Naive B cell (primary cell): ENCODE measurements at places on chromosomes 6 and 20. TPM values are rescaled to one million over a fixed set of nuclear protein-coding genes. Genes with fewer than 3 reads are reported as not detected.

GRCh38 chr20:10565191-10565921 lies 108.4 kb downstream of the JAG1 start:
- H3K36me3 ChIP-seq: peaks cover 35% of the 10 kb centered on the region
- H3K4me1 ChIP-seq: no peaks in the 10 kb centered on the region
- H3K4me3 ChIP-seq: no peak overlapping the region
- H3K27me3 ChIP-seq: no peaks in the 10 kb centered on the region

CCN2 gene
- polyA plus RNA-seq: not detected

DNA sequence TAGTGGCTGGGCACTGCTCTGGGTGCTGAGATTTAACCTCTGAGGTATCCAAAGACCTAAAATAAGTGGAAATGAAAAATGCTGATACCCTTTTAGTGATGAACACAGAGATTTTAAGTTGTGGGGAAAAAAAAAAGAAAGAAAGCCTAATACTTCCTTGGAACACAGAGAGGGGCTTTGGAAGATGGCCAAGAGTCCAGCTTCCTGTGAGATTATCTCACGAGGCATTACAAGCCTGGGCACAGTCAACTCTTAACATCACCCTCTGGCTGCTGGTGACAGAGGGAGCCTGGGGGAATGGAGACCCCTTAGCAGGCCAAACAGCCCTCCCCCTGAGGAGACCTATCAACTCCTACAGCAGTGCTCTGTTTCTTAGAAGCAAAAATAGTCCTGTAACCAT lies 19.7 kb downstream of the BTN2A1 start:
- H3K4me3 ChIP-seq: peak overlapping the region; percentile 72
- peaks cover 70% of the 10 kb centered on the region for H3K4me1 ChIP-seq
- no peaks in the 10 kb centered on the region for H3K27me3 ChIP-seq
- DNase-seq: no peak
- H3K36me3 ChIP-seq: no peaks in the 10 kb centered on the region
- peak overlapping the region; percentile 97 for H3K27ac ChIP-seq

DNA sequence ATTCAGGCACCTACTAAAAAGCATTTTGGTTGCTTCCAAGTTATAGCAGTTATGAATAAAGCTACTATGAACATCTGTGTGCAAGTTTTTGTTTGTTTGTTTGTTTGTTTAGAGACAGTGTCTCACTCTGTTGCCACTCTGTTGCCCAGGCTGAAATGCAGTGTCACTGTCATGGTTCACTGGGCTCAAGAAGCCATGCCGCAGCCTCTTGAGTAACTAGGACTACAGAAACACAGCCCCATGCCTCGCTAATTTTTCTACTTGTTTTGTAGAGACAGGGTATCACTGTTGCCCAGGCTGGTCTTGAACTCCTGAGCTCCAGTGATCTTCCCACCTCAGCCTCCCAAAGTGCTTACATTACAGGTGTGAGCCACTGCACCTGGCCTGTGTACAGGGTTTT lies 795.9 kb downstream of the EPHA7 start:
- H3K36me3 ChIP-seq: no peaks in the 10 kb centered on the region
- no peaks in the 10 kb centered on the region for H3K27me3 ChIP-seq
- H3K4me3 ChIP-seq: no peak overlapping the region
- H3K4me1 ChIP-seq: no peaks in the 10 kb centered on the region

DNA sequence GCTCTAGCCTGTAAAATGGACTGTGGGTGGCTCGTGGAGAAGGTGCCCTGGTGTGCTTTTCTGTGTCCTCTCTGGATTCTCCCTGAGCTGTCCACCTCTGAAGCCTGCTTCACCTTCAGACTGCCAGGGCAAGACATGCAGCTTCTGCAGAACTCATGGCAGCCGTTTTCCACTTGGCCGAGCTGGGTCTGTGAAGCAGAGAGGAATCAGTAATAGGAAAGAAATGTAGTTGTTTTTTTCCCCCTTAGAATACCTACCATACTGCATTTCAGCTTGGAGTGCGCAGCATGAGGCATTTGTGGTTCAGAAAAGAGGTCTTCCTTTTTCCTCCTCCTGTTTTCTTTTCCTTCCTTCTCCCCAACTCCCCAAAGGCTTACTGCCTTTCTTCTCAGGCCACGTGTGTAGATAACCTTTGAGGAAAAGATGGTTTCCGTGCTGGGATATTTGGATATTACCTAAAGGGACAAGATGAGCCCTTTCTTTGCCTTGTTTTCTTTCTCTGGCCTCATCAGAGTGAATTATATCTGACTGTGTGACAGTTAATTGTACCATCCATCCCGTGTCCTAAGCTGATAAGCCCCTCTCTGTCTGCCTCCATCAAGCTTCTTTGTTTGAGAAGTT lies 39.4 kb downstream of the RREB1 start:
- no peaks in the 10 kb centered on the region for H3K36me3 ChIP-seq
- no peaks in the 10 kb centered on the region for H3K27me3 ChIP-seq
- H3K27ac ChIP-seq: peak overlapping the region; percentile 84
- H3K4me1 ChIP-seq: peaks cover 55% of the 10 kb centered on the region
- peak overlapping the region; percentile 49 for H3K4me3 ChIP-seq

DNA sequence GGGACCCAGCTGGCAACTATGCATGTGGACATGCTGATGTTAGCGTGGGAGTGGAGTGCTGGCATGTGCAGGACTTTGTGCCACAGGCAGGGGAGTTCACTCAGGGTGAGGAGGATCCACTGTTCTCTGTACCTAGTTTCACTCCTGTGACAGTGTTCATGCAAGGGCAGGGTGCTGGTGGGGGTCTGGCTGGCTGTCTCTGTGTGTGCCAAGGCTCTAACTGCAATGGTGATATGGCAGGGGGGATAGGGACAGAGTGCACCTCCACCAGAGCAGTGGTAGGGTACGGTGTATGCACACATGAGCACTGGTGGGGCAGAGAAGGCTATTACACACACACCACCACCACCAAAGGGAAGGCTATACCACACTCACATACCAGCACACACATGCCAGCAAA lies 210.2 kb upstream of the DEFB112 start:
- no peaks in the 10 kb centered on the region for H3K36me3 ChIP-seq
- no peaks in the 10 kb centered on the region for H3K4me1 ChIP-seq
- H3K27me3 ChIP-seq: no peaks in the 10 kb centered on the region
- no peak overlapping the region for H3K27ac ChIP-seq
- H3K4me3 ChIP-seq: no peak overlapping the region

PPT2 gene
- 0.96 TPM for polyA plus RNA-seq

DNA sequence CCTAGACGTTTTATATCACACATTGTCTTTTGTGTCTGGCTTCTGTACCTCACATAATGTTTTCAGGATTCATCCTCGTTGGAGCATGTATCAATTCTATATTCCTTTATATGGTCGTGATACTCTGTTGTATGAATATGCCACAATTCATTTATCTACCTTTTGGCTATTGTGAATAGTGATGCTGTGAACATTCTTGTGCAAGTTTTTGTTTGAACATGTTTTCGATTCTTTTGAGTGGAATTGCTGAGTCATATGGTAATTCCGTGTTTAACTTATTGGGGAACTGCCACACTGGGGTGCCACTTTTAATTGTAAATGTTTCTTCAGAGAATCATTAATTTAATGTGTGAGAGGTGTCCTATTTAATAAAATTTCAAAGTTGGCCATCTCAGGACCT lies 101.2 kb downstream of the SLC35B3 start:
- no peak overlapping the region for H3K4me3 ChIP-seq
- no peaks in the 10 kb centered on the region for H3K4me1 ChIP-seq
- DNase-seq: no peak
- H3K36me3 ChIP-seq: no peaks in the 10 kb centered on the region
- H3K27ac ChIP-seq: no peak overlapping the region

GSTA2 gene
- polyA plus RNA-seq: not detected

GRCh38 chr6:82971877-82972460 lies 93.7 kb downstream of the UBE3D start:
- no peaks in the 10 kb centered on the region for H3K36me3 ChIP-seq
- peaks cover 9% of the 10 kb centered on the region for H3K4me1 ChIP-seq
- no peaks in the 10 kb centered on the region for H3K27me3 ChIP-seq
- DNase-seq: no peak
- H3K27ac ChIP-seq: no peak overlapping the region

CD164 gene
- 248 TPM for polyA plus RNA-seq

DNA sequence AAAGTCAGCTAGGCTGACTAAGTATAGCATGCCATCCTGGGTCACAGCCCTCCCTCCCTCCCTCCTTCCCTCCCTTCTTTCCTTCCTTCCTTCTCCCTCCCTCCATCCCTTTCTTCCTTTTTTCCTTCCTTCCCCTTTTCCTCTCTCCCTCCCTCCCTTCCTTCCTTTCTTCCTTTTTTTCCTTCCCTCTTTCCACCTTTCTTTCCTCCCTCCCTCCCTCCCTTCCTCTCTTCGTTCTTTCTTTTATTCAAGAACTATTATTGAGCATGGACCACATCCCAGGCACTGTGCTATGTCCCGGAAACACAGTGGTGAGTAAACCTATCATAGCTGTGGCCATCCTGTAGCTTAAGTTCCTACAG lies 106.2 kb upstream of the BACH2 start:
- H3K4me3 ChIP-seq: peak overlapping the region; percentile 55
- no peaks in the 10 kb centered on the region for H3K36me3 ChIP-seq
- H3K27me3 ChIP-seq: no peaks in the 10 kb centered on the region

GRCh38 chr6:52801188-52801841 lies 2.3 kb downstream of the GSTA1 start:
- H3K27me3 ChIP-seq: peaks cover 38% of the 10 kb centered on the region
- H3K36me3 ChIP-seq: no peaks in the 10 kb centered on the region
- H3K4me1 ChIP-seq: no peaks in the 10 kb centered on the region
- no peak overlapping the region for H3K4me3 ChIP-seq
- H3K27ac ChIP-seq: no peak overlapping the region

DNA sequence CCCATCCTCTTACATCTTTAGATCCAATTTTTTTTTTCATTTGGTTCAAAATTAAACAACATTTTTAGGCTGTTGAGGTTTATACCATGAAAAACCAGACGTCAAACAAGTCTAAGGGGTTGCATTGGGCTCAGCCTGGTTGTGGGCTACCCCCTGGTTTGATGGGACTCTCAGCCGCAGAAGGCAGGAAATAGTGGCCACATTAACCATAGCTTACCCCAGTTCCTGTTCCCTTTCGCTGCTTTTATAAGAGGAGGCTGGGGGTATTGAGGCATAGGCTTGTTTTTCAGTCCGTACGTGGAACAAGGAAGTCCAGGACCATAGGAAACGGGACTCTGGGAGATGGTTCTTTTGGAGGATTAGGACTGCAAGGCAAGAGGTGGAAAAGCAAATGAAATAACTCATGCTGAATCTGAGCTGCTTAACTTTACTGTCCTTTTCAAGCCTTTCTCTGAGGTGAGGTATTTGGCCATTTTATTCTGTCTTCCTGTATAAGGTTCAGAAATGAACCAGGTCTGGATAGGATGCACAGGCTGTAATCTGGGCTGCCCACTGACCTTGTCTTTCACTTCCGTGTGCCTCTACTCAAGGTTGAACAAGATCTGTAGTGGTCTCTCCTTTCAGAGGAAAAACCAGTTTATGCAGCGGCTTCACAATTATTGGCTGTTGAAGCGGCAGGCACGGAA lies 7.7 kb downstream of the BRPF3 start:
- peaks cover 51% of the 10 kb centered on the region for H3K4me1 ChIP-seq
- peaks cover 44% of the 10 kb centered on the region for H3K36me3 ChIP-seq
- H3K4me3 ChIP-seq: peak overlapping the region; percentile 50

GRCh38 chr6:5510331-5511133 lies 249.2 kb downstream of the FARS2 start:
- peaks cover 39% of the 10 kb centered on the region for H3K4me1 ChIP-seq
- no peaks in the 10 kb centered on the region for H3K27me3 ChIP-seq
- DNase-seq: no peak
- no peak overlapping the region for H3K27ac ChIP-seq
- no peak overlapping the region for H3K4me3 ChIP-seq

FAM217A gene
- polyA plus RNA-seq: not detected

DNA sequence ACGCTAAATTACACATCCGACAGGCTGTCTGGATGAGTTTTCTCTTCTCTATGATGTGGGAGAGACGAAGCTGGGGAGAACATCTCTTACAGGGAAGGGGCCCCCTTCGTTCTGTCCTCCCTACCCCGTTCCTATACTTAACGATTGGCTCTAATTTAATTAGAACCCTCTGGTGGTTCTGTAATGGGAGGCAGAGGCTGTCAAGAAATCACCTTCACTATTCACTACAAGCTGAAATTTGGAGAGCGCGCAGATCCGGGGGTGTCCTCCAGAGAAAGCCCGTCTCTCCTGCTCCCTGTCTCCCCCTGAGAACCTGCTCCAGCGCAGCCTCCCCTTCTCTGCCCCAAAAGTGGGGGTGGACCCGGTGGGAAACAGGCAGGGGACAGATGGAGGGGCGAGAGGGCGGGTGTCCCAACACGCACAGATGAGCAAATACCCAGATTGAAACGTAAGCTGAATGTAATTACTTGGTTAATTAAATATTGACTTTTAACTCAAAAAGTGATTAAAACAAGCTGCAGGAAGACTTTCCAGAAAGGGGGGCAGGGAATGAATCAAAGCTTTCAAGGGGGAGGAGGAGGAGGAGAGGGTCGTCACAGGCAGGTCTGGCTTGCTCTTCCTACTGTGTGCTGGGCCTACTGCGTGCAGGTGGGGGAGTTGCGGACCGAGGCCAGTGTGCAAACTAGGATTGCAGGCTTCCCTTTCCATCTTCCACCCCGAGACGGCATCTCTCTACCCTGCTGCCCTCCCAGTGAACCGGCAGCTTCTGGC lies 1.3 kb downstream of the SULF2 start:
- H3K27me3 ChIP-seq: peaks cover 79% of the 10 kb centered on the region
- no peak overlapping the region for H3K27ac ChIP-seq
- peaks cover 6% of the 10 kb centered on the region for H3K36me3 ChIP-seq
- no peak for DNase-seq
- H3K4me1 ChIP-seq: peaks cover 19% of the 10 kb centered on the region

PKHD1 gene
- not detected for polyA plus RNA-seq

GFRAL gene
- not detected for polyA plus RNA-seq

GRCh38 chr20:62696434-62696957 lies 12.1 kb upstream of the NTSR1 start:
- no peak overlapping the region for H3K4me3 ChIP-seq
- no peak overlapping the region for H3K27ac ChIP-seq
- no peaks in the 10 kb centered on the region for H3K4me1 ChIP-seq
- H3K36me3 ChIP-seq: no peaks in the 10 kb centered on the region
- no peak for DNase-seq
- H3K27me3 ChIP-seq: peaks cover 27% of the 10 kb centered on the region

GRCh38 chr6:37871616-37872372 lies 52.3 kb downstream of the ZFAND3 start:
- peaks cover 39% of the 10 kb centered on the region for H3K4me1 ChIP-seq
- peak overlapping the region; percentile 61 for H3K27ac ChIP-seq
- no peak overlapping the region for H3K4me3 ChIP-seq

- H3K27ac ChIP-seq: peak overlapping the region; percentile 80
- H3K4me3 ChIP-seq: no peak overlapping the region
- H3K4me1 ChIP-seq: peaks cover 16% of the 10 kb centered on the region
- peaks cover 17% of the 10 kb centered on the region for H3K27me3 ChIP-seq
These were observed 7.3 kb downstream of the NPBWR2 start for GRCh38 chr20:64099880-64100565.
